ENCODE measurements at places on chromosomes 6 and 20.

- peak; percentile 3 for DNase-seq
Measured at GRCh38 chr6:1526398-1527072, 83.2 kb upstream of the FOXC1 start.

GRCh38 chr6:144953552-144954240, 668.6 kb downstream of the UTRN start:
- peak; percentile 64 for DNase-seq

DNA sequence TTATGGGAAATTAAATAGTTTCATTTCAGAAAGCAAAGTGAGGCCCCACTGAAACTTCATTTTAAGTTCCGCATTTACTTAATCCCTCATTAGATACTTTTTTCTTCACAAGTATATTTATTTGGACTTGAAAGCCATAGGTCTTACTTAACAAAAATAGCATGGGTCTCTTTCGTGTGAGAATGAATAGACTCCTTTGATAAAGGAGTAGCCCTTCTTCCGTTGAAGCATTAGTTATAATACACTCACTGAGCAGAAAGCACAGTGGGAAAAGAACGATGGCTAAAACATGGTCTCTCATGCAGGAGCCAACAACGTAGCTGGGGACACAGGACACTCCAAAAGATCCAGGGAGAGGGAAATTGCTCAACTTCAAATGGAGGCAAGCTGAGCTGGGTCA, 130.4 kb downstream of the SLC23A2 start:
- no peak for DNase-seq

GRCh38 chr6:128882991-128883611, at the start of gene LAMA2:
Gene LAMA2 (plus strand): TSS chr6:128883138. CDS start chr6:128883246, 108 bp downstream.
- DNase-seq = peak; percentile 82

- DNase-seq = no peak
Measured at GRCh38 chr6:52503323-52503747, 73.5 kb downstream of the TRAM2 start.

GRCh38 chr6:30543821-30544220, 12.5 kb downstream of the GNL1 start:
- no peak for DNase-seq

DNA sequence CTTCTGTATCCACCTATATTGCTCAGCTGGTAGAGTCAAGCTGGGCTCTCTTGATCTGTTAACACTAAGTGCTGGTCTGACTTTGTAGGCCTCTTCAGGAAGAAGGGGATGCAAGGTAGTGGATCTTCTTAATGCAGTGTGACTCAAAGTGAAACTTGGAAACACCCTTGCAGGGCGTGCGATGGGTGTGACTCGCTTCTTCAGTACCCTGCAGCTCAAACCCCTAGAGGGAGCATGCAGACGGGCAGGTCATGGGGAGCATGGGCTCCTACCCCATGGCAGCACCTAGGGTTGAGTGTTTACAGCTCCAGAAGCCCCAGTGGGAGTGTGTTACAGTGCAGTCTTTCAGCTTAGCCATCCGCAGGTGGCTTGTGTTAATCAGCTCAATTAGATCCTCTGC, 757 bp upstream of the SAMD3 start:
- DNase-seq = no peak

- peak; percentile 29 for DNase-seq
Measured at GRCh38 chr6:10800810-10801209, 37.5 kb downstream of the MAK start.

DNA sequence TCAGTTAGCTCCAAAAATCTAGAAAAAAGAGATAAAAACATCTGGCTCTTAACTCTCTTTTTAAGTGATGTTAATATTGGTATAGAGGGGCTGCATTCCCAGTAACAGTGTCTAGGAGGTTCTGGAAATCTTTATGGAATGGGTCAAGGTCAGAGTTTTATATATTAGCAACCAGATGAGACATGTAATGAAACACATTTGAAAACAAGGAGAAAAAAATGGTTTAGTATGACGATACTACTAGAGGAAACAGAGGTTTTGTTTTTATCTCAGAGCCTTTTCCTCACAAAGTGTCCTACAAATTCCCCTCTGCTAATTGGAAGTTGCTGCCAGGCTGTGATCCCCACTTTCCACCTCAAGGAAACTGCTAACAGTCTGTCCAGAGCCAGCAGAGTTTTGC, 100.6 kb upstream of the ISM1 start:
- DNase-seq = no peak

DNA sequence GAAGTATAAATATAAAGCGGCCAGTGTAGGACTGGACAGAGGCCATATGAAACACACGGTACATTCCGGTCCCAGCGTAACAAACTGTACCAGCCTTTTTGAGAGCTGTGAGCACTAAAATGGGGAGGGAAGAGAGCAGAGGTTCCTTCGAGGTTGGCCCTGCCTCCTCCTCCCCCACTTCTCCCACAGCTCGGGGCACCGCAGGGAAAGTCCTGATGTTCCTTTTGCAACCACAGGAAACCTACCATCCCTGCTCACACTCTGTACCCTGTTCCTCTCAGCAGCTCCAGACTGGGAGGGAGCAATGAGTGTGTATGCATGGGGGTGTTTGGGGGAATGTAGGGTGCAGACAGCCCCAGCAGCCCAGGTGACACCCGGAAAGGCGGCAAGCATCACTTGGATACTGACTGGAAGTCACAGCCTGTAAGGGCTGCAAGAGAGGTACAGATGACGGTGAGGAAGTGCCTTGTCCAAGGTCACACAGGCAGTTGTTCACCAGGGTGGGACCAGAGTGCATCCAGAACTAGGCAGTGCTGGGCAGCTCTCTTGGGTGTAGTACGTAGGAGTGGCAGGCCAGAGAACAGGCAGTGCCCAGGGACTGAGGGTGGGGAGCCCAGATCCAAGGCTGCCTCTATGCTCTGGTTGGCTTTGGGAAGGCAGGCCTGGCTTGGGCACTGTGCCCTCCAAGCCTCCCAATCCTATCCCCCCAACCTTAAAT, 11.0 kb upstream of the ARMC12 start:
- peak; percentile 87 for DNase-seq

- DNase-seq = no peak
Measured at GRCh38 chr6:135475292-135475886, 22.2 kb downstream of the AHI1 start.

- DNase-seq = peak; percentile 59
Measured at GRCh38 chr6:163490826-163491577, 76.5 kb downstream of the QKI start.

DNA sequence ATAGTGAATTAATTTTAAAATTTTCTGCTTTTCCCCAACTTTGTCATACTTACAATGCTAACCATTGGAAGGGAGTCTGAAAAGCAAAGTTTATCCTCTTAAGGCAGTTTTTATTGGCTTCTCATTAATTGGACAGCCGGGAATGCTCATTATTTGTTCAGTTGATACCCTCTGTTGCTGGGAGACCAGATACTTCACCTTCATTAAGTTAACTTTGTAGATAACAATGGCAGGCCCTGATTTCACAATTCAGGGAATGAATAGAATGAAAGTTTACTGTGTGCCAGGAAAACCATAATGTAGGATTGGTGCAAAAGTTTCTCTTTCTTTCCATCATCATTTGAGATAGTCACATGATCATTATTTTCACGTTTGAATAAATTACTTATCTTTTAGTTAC, 49.0 kb downstream of the COL19A1 start:
- peak; percentile 12 for DNase-seq

- no peak for DNase-seq
Measured at GRCh38 chr6:19805129-19805481, 32.1 kb upstream of the ID4 start.

GRCh38 chr6:121759370-121759769, 323.9 kb downstream of the GJA1 start:
- no peak for DNase-seq

DNA sequence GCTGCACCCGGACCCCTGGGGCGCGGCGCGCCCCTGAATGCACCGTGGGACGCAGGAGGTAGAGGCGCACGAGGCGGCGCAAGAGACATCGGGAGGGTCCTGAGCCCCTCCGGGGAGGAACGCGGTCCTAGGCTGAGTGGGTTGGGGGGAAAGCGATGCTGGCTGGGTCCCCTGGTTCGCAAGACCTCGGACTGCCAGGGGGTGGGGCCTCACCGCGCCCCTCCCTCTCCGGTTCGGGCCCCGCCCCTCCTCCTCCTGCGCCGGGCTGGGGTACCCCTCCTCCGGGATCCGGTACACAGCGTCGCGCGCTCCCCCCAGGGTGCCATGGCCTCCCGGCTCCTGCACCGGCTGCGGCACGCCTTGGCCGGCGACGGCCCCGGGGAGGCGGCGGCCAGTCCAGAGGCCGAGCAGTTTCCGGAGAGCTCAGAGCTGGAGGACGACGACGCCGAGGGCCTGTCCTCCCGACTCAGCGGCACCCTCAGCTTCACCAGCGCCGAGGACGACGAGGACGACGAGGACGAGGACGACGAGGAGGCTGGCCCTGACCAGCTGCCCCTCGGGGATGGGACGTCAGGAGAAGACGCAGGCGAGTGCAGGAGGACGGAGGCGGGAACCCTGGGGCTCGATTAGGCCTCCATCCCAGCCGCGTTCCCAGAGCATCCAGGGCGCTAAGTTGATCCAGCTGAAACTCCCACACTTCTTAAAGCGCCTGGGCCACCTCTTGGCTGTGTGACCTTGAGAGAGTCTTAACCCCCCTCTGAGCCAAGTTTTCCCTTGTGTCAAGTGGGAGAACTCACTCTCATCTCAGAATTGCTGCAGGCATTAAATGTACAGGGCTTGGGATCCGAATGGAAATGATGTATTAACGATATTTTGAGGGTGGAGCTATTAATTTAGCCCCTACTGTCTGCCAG, 541 bp downstream of the SNX21 start:
- peak; percentile 63 for DNase-seq

DNA sequence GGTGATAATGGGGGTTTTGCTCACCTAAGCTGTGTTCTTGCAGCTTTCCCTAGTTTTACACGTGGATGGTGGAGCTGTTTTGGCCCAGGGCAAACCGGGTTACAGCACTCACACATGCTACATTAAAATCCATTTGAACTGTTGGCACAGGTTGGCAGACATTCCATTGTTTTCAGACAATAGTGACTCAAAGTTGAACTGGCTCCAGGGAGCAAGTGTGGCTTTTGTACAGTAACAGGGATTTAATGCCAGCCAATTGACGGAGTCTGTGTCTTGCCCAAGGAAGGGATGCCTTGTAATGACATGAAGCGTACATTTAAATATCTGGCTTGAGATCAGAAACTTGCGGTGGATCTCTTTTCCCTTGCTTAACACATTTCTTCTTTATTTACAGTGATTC, 183.1 kb downstream of the DTNBP1 start:
- no peak for DNase-seq

- DNase-seq = no peak
Measured at GRCh38 chr6:151493804-151494234, at the start of gene CCDC170. Gene CCDC170 (plus strand): TSS chr6:151494017. CDS start chr6:151494129, 112 bp downstream.

DNA sequence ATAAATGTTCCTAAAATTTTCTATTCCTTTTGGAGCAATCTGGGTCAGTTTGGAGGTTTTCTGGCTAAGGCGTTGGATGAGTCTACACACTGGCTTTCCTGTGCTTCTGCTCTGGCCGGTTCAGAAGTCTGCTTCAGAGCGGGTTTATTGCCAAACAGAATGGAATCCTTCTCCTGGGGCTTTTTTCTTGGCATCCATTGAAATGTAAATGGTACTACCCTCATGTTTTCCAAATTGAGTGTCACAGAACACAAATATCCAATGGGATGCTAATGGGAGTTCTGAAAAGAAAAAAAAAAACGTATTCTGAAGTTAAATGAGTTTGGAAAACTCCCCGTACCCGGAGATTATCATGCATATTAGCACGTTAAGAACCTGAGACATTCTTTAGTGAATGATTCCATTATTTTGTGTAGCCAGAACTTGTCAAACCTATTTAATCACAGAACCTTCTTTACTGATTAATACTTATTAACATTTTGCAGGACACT, 930.3 kb downstream of the QKI start:
- DNase-seq = peak; percentile 9

- DNase-seq = no peak
Measured at GRCh38 chr6:131197716-131198115, 62.4 kb downstream of the AKAP7 start.

DNA sequence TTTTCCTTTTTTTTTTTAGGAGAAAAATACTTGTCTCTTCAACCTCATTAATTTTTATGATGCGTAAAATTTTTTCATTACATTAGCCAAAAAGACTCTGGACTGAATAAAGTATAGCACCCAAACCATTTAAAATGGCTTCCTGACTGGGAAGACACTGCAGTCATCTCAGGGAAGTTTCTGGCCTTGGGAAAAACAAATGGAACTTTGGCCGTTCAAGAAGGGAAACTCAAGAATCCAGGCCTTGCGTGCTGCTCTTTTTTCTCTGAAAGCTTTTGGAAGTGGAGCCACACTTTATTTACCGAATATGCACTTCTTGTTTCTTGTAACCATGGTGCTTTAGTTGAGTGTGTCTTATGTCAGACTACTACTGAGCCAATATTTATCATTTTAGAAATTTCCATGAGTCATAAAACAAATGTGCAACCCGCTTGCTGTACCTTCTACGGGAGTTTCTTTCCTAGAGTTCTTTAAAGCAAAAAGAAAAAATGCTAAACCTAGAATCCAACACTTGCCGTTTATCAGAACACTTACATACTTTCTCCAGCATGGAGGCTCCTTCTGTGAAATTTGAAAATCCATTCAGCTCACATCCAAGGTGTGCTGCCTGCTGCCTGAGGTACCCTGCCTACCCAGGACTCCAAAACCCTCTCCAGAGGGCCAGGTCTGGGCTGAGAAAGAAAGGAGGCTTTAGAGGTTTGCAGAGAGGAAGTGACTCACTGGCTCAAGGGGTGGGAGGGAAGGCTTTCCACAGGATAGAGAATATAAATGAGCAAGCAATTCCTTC, 11.5 kb upstream of the DSTN start:
- peak; percentile 93 for DNase-seq

- DNase-seq = no peak
Measured at GRCh38 chr6:141484711-141485110, 648.0 kb upstream of the GJE1 start.

GRCh38 chr6:55785273-55785672, 90.1 kb downstream of the BMP5 start:
- DNase-seq = no peak

DNA sequence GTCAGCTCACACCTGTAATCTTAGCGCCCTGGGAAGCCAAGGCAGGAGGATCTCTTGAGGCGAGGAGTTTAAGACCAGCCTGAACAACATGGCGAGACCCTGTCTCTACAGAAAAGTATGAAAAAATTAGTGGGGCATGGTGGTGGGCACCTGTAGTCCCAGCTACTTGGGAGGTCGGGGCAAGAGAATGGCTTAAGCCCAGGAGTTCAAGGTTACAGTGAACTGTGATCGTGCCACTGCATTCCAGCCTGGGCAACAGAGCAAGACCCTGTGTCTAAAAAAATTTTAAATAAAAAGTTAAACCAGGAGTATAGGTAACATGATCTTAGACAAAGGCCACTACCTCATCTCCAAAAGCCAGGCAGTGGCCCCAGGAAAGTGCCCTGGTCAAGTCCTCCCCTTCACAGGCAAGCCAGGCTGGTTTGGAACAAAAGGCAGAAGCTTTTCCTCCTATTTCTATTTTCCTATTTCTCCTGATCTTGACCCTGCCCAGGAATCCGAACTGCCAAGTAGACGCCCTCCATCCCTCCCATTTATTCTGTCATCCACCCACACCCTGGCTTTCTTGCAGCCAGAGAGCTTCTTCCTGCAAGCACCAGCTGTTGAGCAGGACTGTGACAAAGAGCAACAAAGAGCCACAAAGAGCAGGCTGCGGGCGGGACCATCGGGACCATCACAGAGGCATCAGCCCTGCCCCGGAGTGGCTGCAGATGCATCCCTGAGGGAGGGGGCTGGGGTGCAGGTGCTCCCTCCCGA, 149.9 kb upstream of the AFDN start:
- peak; percentile 65 for DNase-seq

- DNase-seq = no peak
Measured at GRCh38 chr20:55882910-55883309, 122.4 kb downstream of the CBLN4 start.

- no peak for DNase-seq
Measured at GRCh38 chr20:57379263-57379647, 11.9 kb upstream of the RBM38 start.

Data from fibroblast of pulmonary artery (primary cell).